ENCODE measurements at places on chromosomes 5 and 9.

- no peak for DNase-seq
Observed at GRCh38 chr5:69083412-69083811, 10.4 kb upstream of the SLC30A5 start.

DNA sequence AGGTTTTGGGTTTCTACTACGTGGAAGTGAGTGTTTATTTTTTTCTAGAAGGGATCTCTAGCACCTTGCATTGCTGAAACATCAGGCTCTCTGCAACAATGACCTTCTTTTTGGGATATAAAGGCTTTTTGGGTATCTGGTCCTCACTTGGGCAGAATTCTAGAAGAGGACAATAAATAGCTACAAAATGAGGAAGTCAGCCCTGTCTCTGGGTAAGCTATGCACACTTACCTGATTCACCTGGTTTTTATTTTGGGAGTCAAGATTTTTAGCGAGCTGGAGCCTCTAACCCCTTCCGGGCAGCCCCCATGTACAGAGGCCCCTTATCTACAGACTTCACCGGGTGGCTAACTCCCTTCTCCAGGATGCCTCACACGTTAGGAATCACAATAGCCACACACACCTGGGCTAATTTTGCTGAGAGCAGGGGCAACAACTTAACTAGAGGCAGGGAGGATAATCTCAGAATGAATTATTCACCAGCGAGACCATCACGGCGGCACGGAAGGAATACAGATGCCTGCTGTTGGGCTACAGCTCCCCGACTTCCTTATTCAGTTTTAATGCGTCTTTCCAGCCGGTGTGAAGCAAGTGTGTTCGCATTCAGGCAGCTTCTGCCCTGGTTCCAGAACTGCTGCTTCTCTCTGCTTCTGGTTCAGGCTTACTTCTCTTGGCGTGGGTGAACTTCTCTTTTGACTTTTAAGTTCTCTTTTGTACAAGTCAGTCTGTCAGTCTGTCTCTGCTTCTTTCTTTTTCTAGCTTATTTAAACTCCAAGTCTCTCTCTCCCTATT lies 341.0 kb upstream of the PANK3 start:
- no peak for DNase-seq

- no peak for DNase-seq
Observed at GRCh38 chr9:96201140-96201539, 100.8 kb downstream of the HSD17B3 start.

DNA sequence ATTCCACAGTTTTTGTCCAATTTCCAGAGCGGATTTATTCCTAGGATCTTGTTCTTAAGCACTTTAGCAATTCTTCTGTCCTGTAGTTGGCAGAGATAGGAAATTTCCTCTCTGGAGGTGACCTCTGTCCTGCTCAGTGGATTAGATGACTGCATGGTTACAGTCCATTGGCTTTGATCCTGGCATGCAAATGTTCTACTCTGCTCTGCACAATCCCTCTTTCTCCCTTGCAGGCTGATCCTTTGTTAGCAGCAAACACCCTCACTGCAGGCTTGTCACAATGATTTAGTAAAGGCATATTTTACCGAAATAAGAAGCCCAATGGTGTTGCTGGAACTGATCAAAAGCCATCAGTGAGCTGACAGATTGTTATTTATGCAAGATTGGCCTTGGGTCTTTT lies 243.8 kb downstream of the COX7C start:
- DNase-seq = no peak

DNA sequence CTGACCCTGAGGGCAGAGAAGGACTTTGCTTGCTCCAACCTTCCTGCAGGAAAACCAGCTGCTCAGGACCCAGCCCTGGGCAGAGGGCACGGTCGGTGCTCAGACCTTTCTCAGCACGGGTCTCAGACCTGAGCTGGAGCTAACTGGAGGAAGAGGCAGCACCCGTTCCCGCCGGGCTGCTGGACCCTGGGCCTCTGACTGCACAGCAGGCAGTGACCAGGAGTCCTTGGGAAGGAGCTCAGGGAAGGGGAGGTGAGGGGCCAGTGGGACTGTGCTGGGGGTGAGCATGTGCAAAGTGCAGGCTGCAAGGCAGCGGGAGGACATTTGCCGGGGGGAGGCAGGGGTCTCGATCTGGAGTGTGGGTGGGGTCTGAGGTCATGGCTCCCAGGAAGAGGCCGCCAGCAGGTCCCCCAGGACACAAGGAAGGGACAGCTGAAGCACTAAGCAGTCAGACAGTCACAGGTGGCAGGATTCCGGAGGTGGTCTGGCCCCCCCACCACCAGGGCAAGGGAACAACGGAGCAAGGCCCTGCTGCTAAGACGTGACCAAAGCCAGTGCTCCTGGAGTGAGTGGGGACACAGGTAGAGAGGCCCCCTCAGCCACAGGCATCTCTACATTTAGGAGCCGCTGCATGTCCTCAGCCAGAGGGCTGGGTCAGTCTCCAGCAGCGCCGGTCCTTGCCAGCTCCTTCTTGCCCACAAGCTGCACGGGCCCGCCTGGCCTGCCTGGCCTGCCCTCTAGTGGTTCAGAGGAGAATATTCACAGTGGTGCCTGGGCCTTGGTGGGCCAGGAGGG lies 4.8 kb upstream of the DPM2 start:
- no peak for DNase-seq

GRCh38 chr9:100600521-100601079 lies 22.7 kb downstream of the CAVIN4 start:
- DNase-seq = no peak

GRCh38 chr5:125992050-125992449 lies 431.2 kb upstream of the GRAMD2B start:
- no peak for DNase-seq

DNA sequence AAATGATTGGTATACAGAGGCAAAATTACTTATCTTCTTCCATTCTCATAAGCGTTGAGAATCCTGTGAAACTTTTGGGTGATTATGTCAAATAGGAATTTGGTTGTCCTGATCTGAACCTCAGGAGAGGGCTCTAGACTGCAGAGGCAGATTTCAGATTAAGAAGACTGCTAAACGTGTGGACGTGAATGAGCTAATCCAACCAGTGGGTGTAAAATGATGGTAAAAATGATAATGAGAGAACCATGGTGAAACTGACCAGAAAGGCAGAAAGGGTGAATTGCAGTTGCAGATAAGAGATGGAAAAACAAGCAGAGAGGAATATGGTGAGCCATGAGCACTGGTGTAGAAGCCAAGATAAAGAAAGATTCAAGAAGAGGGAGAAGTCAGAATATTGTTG lies 1200.2 kb upstream of the CDH6 start:
- no peak for DNase-seq

DNA sequence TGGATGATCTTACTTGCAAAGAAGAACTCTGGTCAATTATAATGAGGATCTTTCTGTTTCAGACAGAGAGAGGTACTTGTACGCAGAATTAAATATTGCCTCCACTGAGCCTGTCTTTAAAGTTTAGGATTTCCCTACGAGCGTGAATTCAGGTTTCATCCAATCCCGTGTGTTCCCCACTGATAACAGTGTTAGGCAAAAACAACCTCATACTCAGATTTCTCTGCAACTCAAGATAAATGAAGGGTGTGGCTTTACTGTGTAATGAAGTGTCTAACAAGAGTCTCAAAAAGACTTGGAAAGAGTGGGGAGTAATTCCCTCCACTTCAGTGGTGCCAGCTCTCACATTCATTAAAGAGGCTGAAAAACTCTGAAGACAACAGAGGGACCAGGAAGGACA lies 53.2 kb upstream of the ACO1 start:
- DNase-seq = no peak

DNA sequence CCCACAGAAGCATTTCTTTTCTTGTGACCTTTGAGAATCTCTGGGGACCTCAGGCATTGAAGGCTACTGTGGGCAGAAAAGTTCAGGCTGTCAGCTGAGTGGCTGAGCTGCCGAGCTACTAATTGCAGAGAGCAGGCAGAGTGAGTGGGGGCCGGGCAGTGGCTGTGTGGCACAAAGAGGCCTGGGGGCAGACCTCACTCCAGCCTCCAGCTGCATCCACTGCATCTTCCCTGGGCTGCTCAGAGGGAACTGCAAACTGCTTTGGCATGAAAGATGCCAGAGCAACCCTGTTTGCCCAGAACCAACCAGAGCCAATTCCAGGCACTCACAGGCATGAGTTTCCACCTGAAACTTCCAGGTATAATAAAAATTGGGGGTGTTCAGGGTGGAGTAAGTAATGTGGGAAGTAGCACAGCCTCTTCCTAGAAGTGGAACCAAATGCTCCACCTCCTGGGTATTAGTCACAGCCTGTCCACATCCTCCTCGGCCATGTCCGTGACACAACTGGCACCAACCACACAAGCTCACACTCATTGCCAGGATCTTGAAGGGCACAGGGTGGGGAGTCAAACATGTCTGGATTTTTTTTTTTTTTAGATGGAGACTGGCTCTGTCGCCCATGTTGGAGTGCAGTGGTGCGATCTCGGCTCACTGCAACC lies 548.9 kb downstream of the BNC2 start:
- no peak for DNase-seq

DNA sequence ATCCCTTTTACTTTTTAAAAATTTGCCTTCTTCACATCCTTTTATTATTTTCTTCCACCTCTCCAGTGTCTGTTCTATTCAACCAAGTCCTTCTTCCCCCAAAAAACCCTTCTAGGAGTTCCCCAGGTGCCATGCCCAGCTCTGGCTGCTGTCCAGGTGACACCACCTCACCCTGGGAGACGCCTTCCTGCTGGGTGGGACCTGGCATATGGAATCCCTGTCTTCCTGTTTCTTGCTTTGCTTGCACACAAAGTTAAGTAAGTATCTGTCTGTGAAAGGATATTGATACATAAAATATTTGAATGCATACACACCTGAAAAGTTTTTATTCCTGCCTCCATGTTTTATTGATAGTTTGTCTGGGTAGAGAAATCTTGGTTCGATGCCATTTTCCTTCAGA lies 23.1 kb upstream of the MED10 start:
- no peak for DNase-seq

- DNase-seq = no peak
Observed at GRCh38 chr5:107149243-107150005, 521.3 kb downstream of the EFNA5 start.

DNA sequence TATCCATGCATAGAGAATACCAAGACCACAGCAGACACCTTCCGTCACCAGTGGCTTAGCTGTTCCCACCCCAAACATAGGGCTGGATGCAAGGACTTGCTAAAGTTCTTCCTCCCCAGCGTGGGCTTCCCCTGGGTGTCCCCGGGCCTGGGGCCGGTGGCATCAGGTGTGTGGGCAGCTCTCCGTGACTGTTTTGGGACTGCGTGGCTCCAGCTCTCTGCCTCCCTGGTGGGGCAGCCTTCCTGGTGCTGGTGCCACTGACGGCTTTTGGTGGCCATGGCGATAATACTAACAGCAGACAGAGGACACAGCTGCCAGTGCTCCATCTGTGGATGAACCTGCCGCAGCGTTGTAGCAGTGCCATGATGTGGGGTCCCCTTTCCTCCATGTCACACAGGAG lies 4.9 kb downstream of the CACFD1 start:
- no peak for DNase-seq

DNA sequence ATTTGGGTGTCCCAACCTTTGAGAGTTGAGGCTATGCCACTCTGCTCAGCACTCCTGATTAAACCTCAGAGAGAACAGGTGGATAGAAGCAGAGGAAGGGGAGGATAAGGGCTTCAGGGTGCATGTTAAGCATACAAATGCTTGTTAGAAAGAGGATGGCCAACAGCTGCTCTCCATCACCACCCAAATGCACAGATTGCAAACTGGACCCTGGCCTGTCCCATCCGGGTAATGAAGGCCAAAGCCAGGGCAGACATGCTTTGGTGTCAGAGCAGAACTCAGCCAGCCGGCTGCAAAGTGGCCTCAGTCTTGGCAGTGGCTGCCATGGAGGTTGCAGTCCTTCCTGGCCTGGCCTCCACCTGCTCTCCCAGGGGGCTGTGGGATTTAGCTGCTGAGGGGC lies 84.3 kb downstream of the SIL1 start:
- DNase-seq = no peak

- DNase-seq = no peak
Observed at GRCh38 chr9:91378695-91379127, 17.0 kb upstream of the AUH start.

DNA sequence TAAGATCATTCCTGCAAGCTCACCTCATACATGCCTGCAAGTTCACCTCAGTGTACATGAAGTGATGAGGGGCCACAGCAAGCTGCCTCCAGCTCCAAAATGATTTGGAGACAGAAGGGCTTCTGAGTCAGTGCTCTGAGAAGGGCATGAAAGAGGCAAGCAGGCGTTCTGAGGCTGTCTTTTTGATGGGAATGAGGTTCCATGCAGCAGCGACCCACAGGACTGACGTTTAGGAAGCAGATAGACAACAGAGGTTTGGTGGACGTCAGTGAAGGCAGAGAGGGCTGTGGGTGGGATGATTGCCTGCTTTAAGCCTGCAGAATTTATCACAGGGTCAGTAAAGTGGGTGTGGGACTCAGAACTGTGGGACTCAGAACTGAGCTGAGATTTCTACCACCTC lies 8.9 kb upstream of the SMIM32 start:
- no peak for DNase-seq

GRCh38 chr9:98892288-98892687 lies 51.4 kb upstream of the COL15A1 start:
- no peak for DNase-seq

- no peak for DNase-seq
Observed at GRCh38 chr9:128886211-128886891, 4.4 kb downstream of the LRRC8A start.

DNA sequence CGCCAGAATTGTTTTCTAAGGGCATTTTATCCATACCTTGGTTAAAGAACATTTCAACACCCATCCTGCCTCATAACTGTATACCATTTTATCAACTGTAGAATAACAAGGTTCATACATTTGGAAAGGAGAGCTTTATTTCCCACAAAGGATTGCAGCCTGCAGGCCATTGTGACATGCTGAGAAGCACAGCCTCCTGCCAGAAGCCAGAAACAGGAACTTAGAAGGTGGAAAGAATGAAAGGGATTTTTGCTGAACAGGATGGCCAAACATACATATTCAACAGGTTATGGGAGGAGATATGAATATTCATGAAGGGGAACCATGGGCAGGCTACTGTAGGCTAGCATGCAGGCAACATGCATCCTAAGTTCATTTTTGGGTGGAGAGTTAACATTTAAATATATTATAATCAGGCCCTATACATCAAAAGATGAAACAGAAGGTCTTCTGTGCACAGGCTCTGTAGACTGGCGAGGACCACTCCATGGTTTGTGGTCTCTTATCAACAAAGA lies 59.9 kb upstream of the DIRAS2 start:
- no peak for DNase-seq

GRCh38 chr5:172534229-172535107 lies 80.1 kb upstream of the SH3PXD2B start:
- no peak for DNase-seq

- no peak for DNase-seq
Observed at GRCh38 chr9:96495341-96495740, 45.4 kb downstream of the HABP4 start.

GRCh38 chr9:89484475-89485404 lies 13.2 kb downstream of the SEMA4D start:
- no peak for DNase-seq

GRCh38 chr9:110351009-110351467 lies 13.4 kb upstream of the TXNDC8 start:
- peak; percentile 67 for DNase-seq

GRCh38 chr9:124940521-124940893 lies 376 bp downstream of the GOLGA1 start:
- no peak for DNase-seq

Data from amniotic stem cell (primary cell).